ENCODE measurements at places on chromosomes 6 and 20.

- no peak for DNase-seq
Observed at GRCh38 chr6:37684801-37685200, 12.9 kb downstream of the MDGA1 start.

DNA sequence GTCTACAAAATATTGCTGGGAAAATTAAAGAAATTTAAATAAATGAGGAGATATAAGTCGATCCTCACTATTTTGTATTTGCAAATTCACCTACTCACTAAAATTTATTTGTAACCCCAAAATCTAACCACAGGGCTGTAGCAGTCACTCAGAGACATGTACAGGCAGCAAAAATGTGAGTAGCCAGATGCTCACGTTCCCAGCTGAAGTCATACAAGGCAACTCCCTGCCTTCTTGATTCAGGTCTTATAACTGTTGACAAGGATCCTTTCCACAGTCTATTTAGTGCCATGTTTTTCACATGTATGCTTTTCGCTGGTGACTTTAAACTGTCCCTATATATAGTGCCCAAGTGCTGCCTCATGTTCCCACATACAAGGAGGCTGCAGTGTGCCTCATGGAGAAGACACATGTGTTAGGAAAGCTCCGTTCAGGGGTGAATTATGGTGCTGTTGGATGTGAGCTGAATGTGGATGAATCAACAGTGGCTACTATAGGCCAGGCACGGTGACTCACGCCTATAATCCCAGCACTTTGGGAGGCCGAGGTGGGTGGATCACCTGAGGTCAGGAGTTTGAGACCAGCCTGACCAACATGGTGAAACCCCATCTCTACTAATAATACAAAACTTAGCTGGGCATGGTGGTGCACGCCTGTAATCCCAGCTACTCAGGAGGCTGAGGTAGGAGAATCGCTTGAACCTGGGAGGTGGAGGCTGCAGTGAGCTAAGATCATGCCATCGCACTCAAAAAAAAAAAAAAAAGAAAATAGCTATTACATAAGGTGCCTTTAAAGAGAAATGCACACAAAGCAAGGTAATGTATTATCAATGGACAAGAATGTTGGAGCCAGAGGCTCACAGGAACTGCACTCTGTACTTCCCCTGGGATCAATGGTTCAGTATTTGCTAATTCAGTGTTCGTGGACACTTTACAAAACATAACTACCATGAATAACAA, 55.3 kb downstream of the STK35 start:
- DNase-seq: no peak

- peak; percentile 40 for DNase-seq
Observed at GRCh38 chr6:125904871-125905270, 51.7 kb upstream of the HINT3 start.

GRCh38 chr6:170605574-170606259, 21.3 kb upstream of the PDCD2 start:
- no peak for DNase-seq

DNA sequence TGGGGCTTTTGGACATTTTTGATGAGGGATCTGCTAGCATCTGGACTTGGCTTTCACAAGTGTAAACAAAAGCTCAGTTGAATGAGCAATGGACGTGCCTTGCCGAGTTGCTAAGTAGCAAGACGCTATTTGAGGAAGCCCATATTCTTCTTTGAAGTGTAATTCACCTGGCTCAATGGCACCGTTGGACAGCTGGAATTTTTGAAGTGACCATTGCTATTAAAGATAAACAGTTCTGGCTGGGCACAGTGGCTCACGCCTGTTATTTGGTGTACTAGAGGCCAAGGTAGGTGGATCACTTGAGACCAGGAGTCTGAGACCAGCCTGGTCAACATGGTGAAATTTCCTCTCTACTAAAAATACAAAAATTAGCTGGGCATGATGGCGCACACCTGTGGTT, 88.8 kb upstream of the SOX4 start:
- DNase-seq: no peak

DNA sequence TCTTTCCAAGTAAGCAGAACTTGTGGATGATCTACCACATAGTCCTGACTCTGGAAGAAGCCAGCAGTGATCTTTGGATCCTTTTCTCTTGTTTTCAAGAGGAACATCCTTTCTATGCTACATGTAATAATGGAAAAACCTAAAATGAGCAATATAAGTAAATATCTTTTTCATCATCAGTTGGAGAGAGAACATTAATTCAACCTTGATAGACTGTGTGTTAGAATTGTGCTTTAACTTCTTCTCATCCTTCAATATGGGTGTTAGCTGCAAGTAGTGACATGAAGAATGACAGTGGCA, 65.6 kb upstream of the IFNGR1 start:
- DNase-seq: no peak

Data from GM06990 (cell line).